ENCODE measurements at places on chromosomes 7 and 10.

GRCh38 chr7:47389171-47389922, 192.6 kb downstream of the TNS3 start:
- no peak for DNase-seq

DNA sequence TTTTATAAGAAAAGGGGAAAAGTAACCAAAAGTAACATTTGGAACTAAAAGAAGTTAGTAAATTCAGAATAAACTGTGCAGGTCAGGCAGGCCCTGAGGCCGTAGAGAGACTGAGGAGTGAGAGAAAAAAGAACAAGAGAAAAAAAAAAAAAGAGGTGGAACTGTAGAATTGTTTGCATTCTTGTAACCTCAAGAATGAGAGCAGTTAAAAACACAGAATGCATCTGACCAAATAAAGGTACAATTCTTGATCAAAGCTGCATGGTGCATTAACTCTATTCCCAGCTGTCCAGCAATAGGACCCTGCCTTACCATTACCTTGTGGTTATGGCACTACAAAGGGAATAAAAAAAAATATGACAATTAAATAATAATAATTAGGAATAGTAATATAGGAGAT, 170.1 kb upstream of the SEMA3A start:
- no peak for DNase-seq

GRCh38 chr10:31709028-31709427, 219.6 kb downstream of the ARHGAP12 start:
- DNase-seq, result no peak

DNA sequence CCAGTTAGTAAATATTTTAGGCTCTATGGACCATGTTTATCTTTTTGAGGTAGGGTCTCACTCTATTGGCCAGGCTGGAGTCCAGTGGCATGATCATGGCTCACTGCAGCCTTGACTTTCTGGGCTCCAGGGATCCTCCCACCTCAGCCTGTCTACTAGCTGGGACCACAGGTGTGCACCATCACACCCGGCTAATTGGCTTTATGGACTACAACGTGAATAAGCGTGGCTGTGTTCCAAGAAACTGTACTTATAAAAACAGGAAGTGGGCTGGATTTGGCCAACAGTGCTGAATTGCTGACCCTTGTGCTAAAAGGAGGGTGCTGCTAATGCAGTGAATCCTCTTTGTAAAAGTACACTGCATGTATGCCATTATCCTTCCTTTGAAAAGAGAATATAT, 111.7 kb upstream of the CDK13 start:
- DNase-seq, result no peak

DNA sequence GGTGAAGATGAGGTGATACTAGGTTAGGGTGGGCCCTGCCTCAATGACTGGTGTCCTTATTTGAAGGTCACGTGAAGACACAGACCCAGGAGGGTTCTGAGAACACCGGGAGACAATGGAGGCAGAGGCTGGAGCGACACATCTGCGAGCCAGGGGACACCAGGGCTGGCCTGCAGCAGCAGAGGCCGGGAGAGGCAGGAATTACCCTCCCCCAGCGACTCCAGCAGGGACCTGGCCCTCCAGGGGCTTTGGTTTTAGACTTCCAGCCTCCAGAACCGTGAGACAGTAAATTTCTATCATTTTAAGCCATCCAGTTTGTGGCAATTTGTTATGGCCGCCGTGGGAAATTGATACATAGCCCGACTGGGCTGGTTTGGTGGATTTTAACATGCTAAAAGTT, 152.2 kb downstream of the DNAJB6 start:
- DNase-seq, result no peak

GRCh38 chr10:93461807-93462178, 20.3 kb downstream of the MYOF start:
- DNase-seq, result no peak

Measured in natural killer cell treated with Interleukin-12 subunit alpha and Interleukin-12 subunit beta and Interleukin-15 and Interleukin-18, amount 100 ng/mL, for 72 hours (primary cell).